ENCODE measurements at places on chromosomes 6 and 20.

GRCh38 chr20:50039706-50040431, 57.1 kb downstream of the SNAI1 start:
- no peak for DNase-seq

DNA sequence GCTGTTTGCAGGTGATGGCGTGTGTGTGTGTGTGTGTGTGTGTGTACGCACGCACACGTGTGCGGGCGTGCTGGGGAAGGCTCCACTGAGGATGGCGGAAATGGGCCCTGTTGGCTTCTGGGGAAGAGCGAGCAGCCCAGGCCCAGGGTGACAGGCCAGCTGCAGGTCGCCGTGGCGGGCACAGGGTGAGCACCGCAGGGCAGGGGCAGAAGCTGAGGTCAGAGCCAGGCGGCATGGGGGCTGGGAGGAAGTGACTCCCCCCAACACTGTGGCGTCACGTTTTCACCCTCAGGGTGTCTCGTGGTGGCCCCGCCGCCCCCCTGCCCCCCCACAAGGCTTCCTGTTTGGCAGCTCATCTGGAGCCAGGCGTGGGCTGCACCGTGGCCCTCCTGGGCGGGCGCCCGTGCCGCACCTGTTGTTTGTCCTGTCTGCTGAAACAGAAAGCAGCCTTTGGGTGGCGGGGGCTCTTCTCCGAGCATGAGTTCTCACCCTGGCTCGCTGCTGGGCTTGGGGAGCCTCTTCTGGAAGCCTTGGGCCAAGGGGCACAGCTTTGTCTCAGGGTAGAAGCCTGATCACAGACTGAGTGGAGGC, 7.1 kb downstream of the RBM38 start:
- no peak for DNase-seq

DNA sequence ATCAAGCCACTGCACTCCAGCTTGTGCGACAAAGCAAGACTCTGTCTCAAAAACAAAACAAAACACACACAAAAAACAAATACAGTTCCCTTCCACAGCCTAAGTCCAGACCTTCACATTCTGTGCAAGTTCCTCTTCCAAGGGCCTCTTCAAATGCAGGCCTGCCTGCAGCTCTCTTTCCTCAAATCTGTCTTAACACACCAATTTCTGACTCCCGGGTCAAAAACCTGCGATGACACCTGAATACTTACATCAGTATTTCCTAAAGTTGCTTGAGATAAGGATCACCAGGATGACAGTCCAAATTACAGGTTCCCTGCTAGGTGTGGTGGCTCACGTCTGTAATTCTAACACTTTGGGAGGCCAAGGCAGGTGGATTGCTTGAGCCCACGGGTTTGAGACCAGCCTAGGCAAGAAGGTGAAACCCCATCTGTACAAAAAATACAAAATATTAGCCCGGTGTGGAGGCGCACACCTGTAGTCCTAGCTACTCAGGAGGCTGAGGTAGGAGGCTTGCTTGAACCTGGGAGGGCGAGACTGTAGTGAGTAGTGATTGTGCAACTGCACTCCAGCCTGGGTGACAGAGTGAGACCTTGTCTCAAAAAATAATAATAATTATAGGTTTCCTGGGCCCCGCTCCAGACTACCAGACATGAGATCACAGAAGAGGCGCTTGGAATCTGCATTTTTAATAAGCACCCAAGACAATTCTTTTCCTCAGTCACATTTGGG, 8.8 kb upstream of the PARD6B start:
- DNase-seq: no peak

DNA sequence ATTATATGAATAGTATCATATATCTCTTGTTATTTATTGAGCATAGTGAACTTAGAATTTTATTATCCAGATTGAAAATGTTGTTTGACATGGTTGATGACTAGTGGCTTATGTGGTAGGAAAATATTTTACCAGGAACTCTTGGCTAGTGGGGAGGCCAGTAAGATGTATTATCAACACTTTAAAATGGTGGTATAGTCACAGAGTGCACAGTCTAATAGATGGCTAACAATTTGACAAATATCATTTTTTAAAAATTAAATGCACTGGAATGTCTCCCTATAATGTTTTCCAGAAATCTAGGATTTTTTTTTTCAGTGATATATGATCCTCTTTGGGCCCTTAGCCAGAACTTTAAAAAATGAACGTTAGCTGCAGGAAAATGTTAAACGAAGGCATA, 26.9 kb upstream of the EYA4 start:
- DNase-seq: no peak

DNA sequence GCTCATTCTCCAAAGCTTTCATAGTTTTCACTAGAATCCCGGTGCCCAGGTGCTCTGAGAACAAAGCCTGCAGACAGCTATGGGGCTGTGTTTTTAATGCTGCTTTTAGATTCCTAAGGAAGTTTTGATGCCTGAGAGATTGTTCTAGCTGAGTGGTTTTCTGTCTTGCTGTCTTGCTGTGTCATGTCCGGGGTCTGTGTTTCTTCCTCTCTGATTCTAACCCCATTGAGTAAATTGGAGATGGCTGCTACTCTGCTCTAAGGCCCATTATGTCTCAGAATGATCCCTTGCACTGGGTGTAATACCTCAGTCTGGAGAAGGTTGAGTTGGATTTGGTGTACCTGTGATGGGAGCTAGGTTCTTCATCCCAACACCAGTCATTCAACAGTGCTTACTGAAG, 63.4 kb downstream of the ARID1B start:
- no peak for DNase-seq

DNA sequence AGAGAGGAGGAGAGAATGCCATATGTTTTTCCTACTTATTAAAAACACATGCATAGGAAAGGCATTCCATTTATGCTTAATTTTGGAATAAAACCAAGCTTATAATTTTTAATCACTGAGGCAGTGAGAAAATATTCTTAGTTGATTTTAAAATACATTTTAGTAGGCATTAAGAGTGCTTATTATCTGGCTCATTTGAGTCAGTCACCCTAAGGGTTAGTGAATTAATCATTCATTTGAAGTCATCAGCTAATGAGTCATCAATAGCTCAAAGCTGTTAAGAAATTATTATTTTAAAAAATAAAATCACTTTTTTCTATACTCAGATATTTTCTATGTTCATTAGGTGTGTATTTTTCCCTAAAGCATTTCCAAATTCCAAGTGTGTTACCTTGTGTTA, 81.6 kb downstream of the TMEM200A start:
- no peak for DNase-seq

DNA sequence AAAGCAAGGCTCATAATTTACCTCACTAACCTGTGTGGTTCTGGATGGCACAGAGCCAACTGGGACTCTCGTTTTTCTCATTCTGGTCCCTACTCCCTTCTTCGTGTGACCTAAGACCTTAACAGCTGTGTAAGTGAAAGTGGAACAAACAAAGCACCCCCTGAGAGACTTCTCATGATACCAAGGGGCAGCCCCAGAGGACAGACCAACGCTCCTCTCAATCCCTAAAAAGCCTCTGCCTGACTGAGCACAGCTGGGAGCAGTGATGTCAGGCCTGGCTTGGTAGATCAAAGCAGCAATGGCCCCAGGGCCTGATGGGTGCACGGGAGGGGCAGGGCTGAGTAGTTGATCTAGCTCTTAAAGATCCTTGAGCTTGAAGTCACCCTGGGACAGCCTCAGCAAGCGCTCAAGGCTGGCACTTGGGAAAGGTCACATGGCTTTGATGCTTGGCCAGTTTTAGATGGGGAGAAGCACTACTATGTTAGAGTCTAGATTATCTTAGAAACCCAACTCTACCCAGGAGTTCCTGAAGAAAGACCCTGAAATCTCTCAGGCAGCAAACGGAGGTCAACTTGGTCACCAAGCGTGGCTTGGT, 16.2 kb upstream of the TGM2 start:
- DNase-seq: no peak

DNA sequence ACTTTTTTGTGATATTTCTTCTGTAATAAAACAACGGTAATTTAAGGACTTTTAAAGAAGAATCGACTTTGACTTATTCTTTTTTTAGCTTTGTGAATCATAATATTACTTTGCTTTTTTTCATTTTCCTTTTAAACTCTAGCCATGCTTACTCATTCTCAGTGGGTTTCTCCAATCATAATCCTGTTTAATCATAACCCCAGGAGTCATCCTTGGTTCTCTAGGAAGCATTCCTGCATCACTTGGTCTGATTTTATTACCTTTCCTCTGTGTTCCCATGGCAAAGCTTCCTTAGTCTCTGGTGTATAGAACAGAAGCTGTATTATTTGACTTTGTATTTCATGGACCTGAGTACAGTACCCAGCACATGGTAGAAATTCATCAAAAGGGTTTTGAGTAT, 223.5 kb downstream of the CDKAL1 start:
- DNase-seq: no peak

DNA sequence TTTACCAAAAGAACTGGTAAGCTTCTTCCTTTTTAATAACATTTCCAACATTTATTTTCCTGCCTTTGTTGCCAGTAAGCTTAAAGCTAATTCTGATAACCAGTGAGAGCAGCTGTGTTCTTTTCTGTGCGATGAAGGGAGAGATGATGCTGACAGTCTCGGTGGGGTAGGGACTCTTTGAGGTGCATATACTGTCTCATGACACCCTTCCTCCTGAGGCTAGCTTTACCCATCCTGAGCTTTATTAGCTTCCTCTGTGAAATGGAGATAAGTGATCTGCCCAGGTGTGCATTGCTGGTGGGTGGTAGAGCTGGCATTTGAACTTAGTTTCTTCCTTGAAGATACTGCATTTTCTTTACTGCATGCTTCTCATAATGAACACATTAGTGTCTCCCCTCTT, 92.5 kb downstream of the LRRC1 start:
- no peak for DNase-seq

DNA sequence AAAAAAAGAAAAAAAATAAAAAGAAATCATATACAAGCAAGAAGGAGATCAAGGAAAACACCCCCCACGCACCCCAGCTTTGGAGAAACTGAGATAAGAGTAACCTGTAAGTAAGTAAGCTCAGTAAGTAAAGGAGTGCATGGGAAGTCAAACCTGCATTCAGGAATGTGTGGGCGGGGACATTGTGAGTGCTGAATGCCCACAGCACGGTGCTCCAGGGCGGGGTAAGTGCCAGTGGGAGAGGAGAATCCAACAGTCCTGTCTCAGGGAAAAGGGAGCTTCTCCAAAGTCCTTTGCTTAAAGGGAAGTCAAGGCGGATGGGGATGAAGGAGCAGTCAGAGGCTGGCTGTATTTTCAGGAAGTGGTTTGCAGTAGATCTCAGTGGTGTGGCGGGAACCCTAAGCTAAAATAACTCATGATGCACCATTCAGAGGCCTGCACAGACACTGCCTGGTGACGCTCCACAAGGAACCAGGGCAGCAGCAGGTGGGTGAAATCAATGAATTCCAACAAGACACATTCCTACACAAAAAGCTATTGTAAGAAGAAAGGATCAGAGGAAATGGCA, 368.0 kb downstream of the QKI start:
- DNase-seq: peak; percentile 3

DNA sequence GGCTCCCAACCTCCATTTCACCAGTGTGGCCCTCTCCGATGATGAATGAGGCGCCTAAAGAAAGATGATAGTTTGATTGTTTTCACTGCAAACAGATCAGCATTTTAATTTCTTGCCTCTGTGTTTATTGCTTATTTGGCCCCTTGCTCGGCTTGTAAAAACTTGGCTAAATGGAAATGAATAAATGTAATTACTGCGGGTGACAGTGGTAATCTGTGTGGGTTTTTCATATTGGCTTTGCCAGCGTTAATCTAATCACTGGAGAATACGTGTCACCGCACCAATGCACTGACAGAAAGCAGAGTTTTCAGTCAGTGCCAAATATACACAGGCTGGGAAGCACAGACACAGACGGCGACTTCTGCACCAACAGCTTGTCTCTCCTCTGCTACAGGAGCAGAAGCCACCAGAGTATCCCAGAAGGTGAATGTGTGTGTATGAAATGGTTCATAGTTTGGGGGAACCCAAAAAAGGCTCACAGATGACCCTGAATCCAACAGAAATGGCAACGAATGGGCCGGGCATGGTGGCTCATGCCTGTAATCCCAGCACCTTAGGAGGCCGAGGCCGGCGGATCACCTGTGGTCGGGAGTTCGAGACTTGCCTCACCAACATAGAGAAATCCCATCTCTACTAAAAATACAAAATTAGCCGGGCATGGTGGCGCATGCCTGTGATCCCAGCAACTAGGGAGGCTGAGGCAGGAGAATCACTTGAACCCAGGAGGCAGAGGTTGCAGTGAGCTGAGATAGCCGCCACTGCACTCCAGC, 534.0 kb downstream of the PKHD1 start:
- no peak for DNase-seq

- no peak for DNase-seq
Observed at GRCh38 chr6:13411484-13411883, 75.9 kb downstream of the GFOD1 start.

DNA sequence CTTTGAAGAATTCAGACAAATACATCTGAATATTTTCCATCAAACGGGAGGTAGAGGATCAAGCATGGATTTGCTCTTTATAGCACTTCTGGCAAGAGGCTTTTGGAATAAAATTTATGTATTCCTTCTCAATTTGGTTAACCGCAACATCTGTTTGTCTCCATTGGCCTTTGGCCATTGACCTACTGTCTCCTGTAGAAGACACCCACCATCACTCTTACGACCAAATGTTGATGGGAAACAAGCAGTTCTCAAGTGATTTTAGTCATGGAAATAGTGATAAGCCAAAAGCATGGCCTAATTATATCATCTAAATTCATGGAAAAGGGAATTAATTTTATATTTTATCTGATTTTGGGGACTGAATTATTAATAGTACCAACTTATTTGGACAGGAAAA, 591.9 kb downstream of the CD109 start:
- no peak for DNase-seq

DNA sequence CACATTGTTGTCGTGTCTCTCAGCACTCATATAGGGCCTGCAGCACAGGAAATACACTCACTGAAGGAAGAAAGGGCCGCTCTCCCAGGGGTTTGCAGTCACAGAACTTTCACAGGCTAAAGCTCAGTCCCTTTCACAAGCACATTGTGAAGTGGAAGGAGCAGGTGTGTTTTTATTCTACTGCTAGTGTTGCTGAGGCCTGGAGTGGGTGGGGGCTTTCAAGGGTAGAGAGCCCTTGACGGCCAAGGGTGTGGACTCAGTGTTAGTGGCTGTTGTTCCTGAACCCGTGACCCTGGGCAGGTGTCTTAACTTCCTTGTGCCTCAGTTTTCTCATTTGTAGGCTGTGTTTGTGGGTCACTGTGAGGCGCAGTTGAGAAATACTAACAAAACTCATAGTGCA, 66.2 kb upstream of the SLC22A1 start:
- DNase-seq: no peak

- DNase-seq: no peak
Observed at GRCh38 chr6:25968769-25969168, 6.2 kb downstream of the TRIM38 start.

- no peak for DNase-seq
Observed at GRCh38 chr6:40983752-40984151, 55.3 kb downstream of the UNC5CL start.

- DNase-seq: no peak
Observed at GRCh38 chr20:59101961-59102360, 59.4 kb upstream of the PRELID3B start.

DNA sequence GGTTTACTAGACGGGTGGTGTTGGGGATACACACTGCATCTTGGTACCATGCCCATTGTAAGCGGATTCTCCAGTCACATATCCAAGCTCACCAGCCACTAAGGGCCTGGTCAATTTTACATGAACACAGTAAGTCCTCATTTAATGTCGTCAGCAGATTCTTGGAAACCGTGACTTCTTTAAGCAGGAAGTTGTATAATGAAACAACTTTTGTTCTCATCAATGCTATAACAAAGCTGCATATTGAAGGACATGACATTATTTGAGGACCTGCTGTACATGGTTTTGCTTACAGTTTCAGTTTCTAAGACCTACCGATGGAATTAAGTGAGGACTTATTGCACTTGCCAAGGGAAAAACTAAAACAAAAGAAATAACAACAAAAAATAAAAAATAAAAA, 295.6 kb downstream of the SYNE1 start:
- no peak for DNase-seq
